NK-92 treated with Interleukin-12 subunit alpha and Interleukin-12 subunit beta, amount 100 ng/mL, for 24 hours (cell line): ENCODE measurements at places on chromosomes 5 and 9.

DNA sequence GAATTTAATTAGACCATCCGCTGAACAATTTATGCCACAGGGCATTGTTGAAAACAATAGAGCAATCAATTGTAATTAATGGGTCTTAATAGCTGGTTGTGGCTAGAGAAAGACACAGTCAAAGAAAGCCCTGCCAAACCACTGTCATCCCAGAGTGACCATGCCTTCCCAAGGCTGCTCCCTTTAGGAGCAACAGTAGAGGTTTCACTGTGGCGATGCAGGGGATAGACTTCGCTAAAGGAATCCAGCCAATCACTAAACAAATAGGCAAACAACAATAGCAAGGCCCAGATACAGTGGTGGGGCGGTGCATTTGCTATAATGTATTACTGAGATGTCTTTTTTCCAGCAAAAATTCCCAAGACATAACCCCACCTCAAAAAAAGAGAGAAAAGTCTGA, 87.8 kb upstream of the SLC27A6 start:
- no peak for DNase-seq

DNA sequence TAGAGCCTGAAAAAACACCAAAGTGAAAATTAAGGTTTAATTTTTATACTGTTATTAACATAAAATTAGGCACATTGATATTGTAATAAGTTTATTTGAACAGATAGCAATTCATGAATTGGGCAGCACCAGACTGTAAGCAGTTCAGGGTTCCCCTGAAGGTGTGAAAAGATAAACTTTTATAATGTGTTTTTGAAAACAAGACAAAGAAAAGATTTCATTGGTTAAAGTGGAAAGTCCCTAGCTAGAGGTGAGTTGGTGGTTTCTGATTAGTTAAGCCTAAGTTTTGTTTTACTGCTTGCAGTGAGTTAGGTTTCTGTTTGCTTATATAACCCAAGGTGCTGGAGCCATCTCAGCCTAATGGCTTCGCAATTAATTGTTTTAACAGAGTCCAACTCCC, 96.5 kb upstream of the RPS23 start:
- DNase-seq: no peak

- no peak for DNase-seq
Observed at GRCh38 chr9:126806336-126806735, 1.5 kb downstream of the ZBTB43 start.

DNA sequence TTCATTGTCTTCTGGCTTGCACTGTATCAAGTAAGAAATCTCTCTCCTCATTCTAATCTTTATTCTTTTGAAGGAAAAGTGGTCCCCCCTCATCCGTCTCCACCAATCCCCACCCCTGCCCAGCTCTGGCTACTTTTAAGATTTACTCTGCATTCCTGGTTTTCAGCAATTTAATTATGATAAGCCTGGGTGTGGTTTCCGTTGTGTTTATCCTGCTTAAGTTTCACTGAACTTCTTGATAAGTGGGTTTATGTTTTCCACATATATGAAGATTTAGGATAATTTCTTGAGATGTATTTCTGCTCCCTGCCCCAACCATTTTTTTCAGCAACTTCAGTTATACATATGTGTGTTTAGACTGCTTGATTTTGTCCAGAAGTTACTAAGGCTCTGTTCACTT, 46.5 kb downstream of the PTBP3 start:
- no peak for DNase-seq

DNA sequence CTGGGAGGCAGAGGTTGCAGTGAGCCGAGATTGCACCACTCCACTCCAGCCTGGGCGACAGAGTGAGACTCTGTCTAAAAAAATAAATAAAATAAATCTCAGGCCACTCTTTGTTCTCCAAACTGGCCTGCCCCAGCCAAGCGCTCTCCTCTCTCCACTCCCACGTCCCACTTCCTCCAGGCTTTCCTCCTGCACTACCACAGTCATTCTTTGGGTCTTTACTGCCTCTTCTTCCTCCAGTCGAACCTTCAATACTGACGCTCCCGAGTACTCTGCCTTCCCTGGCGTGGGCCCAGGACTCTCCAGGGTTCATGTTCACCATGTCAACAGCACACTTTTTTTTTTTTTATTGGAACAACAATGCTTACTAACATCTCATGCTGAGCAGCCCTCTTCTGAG, 23.9 kb downstream of the RNF130 start:
- DNase-seq: no peak

- DNase-seq: no peak
Observed at GRCh38 chr5:143638654-143639053, 173.3 kb upstream of the HMHB1 start.

- no peak for DNase-seq
Observed at GRCh38 chr5:80034559-80034958, 589 bp upstream of the THBS4 start.

DNA sequence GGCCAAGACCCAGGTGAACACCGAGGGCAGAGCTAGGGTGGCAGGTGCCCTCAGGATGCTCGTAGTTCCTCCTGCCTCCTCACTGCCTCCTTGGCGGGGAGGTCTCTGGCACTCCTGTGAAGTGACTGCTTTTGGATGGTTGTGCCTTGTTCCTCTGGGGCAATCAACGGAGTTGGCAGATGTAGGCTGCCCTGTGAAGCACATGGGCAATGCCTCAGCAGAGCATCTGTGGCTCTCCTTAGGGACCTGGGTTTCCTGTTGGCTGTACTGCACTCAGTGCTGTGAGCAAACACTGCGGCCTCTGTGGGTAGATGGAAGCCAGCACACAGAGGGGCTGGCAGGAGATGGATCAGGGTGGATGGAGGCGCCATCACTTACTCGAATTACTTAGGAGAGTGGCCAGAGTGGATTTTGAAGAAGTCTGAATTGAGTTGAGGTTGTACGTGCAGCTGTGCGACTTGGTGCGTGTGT, 71.4 kb upstream of the COL5A1 start:
- DNase-seq: no peak

- no peak for DNase-seq
Observed at GRCh38 chr5:71757590-71758543, 38.8 kb downstream of the CARTPT start.

- DNase-seq: peak; percentile 7
Observed at GRCh38 chr5:76367623-76368371, 35.3 kb upstream of the IQGAP2 start.

DNA sequence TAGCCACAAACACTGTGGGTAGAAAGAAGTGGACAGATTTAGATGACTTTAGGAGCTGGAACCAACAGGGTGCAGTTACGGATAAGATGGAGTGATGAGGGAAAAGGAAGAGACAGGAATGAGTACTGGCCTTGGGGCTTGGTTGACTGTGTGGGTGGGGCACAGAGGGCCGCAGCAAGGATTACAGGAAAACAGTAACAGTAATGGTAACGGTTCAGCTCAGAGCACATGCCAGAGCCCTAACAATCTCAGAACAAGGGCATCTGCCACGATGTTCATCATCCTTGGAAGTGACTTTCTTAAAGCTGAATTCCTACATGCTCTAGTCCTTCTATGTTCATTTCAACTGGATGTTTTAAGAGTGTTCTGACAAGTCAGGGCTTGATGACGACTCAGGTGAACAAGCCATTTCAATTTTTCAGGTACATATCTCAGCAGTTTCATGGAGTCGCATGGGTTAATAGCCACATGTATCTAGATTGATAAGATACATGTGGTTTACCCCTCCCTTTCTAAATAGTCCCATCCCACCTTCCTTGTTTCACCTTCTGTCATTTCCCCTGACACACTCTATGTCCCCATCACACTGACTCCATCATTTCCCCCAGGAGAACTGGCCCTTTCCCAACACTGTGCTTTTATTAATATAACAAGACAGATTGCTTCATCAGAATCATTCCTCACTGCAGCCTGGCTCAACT, 65.0 kb downstream of the CEMIP2 start:
- DNase-seq: no peak

DNA sequence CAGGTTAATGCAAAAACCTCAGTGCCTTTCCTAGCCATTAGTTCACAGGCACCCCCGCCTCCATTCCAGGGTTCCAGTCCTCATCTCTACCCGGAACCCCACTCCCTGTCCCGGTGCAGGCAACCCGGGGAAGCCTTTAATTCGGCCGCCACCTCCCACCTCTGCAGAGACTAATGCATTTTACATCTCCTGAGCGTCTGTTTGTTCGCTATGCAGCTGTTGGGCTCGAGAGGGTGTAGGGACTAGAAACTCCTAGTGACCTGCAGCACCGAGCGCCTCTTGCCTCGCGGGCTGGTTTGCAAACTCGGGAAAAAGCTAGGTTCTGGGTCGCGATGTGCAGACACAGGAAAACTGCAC, 3.6 kb downstream of the GDNF start:
- no peak for DNase-seq

DNA sequence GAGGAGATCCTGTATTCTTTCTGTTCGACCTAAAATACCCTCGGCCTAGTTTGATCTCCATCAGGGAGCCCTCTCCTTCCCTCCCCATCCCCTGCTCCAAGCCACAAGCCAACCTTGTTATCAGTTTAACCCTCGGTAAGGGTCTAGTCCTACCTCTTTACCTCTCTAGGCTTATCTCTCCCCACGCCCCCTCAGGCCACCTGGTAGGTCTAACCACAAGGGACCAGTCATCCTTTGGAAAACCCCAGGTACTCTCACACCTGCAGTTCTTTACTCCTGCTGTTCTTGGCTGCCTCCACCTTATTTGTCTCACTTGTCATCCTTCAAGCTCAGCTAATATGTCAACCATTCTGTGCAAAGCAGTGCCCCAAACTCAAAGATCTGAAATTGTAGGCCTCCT, 78.7 kb downstream of the RAD23B start:
- DNase-seq: no peak

DNA sequence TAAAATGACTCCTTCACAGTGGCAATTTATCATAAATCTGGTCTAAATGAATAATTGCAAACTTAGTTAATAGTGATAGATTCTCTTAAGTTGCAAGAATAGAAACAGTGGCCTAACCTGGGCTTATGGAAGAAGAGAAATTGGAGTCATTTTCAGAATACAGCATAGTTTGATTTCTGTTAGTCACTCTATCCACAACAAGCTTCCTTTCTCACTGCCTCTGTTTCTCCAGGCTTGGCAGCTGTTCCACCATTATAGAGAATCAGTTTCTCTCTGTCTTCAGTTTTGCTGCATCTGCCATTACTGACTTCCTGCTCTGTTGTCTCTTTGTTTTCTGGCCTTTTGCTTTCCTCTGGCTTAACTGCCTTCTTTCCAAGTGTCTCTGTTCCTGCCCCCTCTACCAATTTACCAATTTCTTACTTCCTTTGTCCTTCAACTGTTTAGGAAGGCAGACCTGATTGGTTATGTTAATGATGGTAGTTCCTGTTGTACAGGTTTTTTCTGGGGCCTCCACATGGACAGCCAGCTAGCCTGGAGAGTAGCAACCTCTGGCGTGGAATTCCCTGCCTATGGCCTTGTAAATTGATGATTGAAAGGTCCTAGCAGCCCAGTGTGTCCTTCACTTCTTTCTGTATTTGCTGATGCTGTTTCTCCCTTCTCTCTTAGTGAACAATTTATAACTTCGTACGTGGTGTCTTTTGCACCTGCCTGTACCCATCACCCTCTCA, 75.9 kb upstream of the RASGRF2 start:
- no peak for DNase-seq

- no peak for DNase-seq
Observed at GRCh38 chr5:43227655-43228054, 35.6 kb downstream of the NIM1K start.

DNA sequence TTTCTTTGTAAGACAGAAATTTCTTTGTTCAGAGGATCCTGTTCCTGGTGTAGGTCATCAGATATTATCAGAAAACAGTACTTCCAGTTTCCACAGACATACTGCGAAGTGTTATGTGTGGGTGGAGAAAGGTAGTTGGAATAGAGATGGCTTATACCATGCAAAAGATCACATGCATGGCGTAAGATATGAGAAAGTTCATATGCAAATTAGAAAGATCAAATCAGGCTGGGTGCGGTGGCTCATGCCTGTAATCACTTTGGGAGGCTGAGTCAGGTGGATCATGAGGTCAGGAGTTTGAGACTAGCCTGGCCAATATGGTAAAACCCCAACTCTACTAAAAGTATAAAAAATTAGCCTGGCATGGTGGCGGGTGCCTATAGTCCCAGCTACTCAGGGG, 65.2 kb upstream of the GLIS3 start:
- no peak for DNase-seq

DNA sequence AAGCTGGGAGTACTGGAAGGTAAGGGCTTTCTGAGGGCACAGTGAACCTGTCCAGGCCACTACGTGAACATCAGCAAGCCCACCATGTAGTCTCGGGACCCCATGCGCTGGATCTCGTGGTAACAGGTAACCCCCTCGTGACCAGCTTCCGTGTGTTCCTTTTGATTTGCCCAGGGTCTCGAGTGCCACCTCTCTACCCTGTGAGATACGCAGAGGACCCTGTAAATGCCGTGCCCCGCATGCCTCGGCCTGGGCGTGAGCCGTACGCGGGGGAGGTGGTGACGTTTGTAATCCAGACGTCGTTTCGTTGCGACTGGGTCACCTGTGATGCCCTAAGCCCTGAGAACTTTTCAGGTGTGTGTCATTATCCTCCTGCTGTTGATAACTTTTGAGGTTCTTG, 45.5 kb downstream of the TENT4A start:
- DNase-seq: no peak

DNA sequence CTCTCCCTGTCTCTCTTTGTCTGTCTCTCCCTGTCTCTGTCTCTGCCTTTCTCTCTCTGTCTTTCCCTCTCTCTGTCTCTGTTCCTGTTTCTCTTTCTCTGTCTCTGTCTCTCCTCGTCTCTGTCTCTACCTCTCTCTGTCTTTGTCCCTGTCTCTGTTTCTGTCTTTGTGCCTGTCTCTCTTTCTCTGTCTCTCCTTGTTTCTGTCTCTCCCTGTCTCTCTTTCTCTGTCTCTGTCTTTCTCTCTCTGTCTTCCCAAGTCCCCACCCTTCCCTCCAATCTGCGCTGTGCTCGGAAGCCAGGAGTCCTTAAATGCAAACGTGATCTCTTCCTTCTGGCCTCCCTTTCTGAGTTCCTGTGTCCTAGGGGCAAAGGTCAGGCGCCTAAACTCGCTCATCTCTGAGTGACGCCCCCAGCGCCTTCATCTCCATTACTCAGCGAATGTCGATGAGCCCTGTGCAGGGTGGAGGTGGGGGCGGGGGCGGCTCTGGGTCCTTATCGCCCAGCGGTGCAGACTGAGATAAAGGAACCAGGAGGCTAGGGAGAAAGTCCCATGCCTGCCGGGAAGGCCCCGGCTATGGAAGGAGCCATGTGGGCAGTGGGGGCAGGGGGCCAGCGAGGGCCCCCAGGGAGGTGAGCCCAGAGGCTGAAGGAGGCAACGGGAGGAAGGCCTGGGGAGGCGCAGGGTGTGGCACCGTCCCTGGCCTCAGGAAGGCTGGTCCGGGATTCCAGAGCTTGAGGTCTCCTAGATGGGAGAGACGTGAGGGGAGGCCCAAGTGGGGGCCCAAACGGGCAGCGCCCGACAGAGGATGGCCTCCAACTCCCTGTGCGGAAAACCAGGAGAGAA, 1.5 kb upstream of the SLC6A19 start:
- no peak for DNase-seq

DNA sequence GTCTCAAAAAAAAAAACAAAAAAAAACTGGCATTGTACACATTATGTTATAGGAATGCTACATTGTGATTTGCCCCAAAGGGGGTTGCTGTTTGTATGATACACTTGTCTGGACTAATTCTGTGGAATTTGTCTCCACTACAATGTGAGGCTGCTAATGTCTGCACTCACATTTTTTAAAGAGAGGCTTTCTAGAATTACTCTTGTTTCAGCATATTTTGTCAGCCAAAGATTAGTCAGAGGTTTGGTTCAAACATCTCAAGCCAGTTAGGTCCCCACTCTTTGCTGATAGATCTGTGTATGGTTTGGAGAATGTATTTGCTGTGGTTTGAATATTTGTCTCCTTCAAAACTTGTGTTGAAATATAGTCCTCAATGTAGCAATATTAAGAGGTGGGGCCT, 59.3 kb upstream of the ZNF169 start:
- no peak for DNase-seq

- no peak for DNase-seq
Observed at GRCh38 chr9:136857166-136857565, 5.0 kb downstream of the MAMDC4 start.
